Type B pancreatic cell (in vitro differentiated cells): ENCODE measurements at places on chromosomes 13 and 19. TPM values are rescaled to one million over a fixed set of nuclear protein-coding genes. Genes with fewer than 3 reads are reported as not detected.

Gene TEAD2
- 28.9 and 116 TPM in 2 replicates for total RNA-seq

Gene IL12RB1
- not detected in 2 replicates for total RNA-seq

GRCh38 chr19:35777086-35777841, 1.9 kb downstream of the ARHGAP33 start:
- peak; percentile 64 for DNase-seq

- DNase-seq = no peak
Observed at GRCh38 chr13:40452038-40452666, 214.3 kb downstream of the FOXO1 start.

GRCh38 chr13:21657538-21657937, 13.3 kb upstream of the FGF9 start:
- DNase-seq = no peak

Gene BORA
- 10.7 and 14.6 TPM in 2 replicates for total RNA-seq

DNA sequence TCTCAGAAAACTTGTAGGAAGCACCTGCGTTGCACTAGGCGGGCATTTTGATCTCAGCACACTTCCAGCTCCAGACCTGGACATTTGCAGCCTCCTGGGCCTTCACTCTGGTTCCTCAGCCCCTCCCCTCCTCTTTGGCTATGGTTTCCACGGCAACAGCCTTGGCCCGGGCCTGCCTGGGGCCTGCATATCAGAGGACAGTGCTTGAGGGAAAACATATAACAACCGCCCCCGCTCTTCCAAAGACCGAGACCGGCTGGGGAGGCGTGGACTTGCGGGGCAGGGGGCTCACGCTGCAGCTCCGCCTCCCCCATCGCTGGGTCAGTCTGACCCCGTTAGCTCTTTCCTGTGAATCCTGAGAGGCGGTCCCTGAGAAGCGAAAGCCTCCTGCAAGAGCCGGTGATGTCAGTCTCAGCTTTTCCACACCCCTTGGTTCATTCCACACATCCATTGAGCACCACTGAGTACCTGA, 125.7 kb upstream of the PEG3 start:
- no peak for DNase-seq

Gene KIR2DL3
- total RNA-seq = not detected in 2 replicates

GRCh38 chr13:50393628-50394027, 378.4 kb downstream of the KCNRG start:
- no peak for DNase-seq

DNA sequence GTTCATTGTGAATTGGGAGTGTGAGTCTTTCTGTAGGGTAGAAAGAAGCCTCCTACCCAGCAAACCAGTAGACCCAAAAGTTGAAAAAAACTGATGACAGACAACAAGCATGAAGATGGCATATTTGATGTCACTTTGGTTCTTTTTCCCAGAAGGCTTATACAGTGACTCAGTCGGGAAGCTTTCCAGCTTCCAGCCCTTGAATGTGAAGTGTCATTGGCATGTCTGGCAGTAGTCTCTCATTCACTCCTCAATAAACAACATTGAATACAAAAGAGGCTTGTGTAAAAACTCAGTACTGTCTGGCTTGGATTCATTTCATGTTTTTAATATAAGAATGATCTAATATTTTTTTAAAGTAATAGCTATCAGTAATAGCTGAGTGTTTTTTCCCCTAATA, 68.7 kb downstream of the IPO5 start:
- DNase-seq = no peak

DNA sequence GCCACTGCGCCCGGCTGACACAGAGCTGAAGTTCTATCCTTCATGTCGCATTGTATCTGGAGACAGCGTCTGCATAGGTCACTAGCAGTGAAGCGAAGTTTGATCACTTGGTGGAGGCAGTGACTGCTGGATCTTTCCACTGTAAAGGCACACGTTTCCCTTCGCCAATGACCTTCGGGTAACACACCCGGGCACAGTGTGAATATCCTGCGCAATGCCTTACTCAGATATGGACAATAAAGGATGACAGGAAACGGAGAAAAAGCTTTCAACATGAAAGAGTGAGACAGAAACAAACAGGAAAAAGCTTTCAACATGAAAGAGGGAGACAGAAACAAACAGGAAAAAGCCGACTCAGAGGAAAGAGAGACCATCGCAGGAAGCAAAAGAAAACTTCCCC, 17.1 kb downstream of the ARL11 start:
- no peak for DNase-seq

Gene ATXN8OS
- total RNA-seq = not detected in 2 replicates

Gene FPR1
- total RNA-seq = not detected in 2 replicates

GRCh38 chr13:100755891-100756290, 81.3 kb upstream of the TMTC4 start:
- DNase-seq = no peak

Gene AMER2
- total RNA-seq = 0.14 and 0.31 TPM in 2 replicates

GRCh38 chr13:110507678-110508381, 53.7 kb downstream of the RAB20 start:
- no peak for DNase-seq

Gene FAM83E
- 6.1 and 8.1 TPM in 2 replicates for total RNA-seq
